ENCODE measurements at places on chromosomes 2 and 18.

GRCh38 chr2:189633392-189633811 is 27.9 kb upstream of the ASNSD1 start:
- peak; percentile 14 for DNase-seq

GRCh38 chr2:177882501-177882900 is 190.1 kb downstream of the PDE11A start:
- no peak for DNase-seq

GRCh38 chr2:224749136-224749535 is 33.0 kb upstream of the CCDC195 start:
- peak; percentile 5 for DNase-seq

DNA sequence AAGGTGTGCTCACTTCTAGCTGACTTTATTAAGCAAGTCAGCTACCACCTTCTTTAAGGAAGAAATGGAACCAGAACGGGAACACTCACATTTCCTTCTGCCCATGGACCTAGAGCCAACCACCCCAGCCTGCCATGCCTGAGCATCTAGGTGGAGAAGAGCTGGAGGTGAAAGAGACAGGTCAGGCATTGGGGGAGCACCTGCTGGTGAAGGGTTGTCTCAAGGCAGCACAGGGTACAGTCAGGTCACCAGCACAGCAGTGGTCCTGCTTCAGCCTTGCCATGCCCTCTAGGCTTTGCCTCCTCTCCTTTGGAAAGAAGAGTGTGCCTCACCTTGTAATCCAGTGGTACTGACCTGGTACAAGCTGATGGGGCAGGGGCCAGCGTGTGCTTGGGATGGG is 107.9 kb downstream of the KCNF1 start:
- no peak for DNase-seq

DNA sequence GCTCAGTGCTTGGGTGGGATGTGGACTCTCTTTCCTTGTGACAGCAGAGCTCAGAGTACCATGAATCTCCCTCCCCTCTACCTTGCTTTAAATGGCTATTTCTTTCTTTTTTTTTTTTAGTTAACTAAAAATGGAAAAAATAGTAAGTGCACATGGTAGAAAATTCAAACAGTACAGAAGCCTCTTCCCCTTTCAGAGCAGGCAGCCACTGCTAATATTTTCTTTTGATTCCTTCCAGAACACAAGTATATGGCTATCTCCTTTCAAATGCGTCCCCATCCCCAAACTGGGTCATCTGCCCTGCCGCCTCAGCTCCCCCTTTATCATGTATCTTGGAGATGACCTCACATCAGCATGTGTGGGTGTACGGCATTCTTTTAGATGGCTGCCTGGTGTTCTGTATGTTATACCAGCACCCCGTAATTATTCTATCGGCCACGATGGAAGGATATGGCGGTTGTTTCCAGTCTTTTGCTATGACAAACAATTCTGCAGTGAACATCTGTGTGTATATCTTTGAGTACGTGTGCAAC is 70.5 kb upstream of the DLX2 start:
- DNase-seq: no peak

GRCh38 chr2:237675316-237675715 is 47.9 kb downstream of the LRRFIP1 start:
- DNase-seq: no peak

- DNase-seq: no peak
These were observed 50.8 kb upstream of the RASGRP3 start for GRCh38 chr2:33425586-33426031.

DNA sequence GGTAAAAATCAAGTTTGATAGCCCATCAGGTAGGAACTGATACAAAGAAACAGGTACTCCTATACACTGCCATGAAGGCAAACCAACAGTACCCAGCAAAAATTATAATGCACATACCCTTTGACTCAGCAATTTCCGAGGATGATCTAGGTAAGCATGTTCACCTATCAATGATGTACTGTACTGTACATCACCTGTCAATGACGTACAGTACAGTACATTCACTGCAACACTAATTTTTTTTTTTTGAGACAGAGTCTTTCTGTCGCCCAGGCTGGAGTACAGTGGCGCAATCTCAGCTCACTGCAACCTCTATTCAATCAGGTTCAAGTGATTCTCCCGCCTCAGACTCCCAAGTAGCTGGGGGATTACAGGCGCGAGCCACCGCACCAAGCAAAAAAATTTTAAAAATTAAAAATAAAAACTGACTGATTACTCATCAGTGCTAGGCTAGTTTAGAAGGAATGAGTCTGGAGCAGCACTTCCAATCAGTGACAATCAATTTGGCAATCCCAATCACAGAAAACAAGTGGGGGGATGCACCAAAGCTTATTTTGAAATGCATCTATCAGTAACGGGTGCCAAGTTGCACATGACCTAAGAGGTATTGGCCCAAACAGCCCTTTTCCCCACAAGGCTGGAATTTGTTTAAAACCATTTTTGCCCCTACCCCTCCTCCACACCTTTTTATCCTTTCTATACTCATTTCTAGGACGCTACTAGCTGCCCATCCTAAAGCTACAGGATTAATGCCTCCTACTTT is 8.2 kb downstream of the SRSF7 start:
- no peak for DNase-seq

GRCh38 chr18:49048396-49049020 is 97.7 kb upstream of the SMAD7 start:
- DNase-seq: no peak

DNA sequence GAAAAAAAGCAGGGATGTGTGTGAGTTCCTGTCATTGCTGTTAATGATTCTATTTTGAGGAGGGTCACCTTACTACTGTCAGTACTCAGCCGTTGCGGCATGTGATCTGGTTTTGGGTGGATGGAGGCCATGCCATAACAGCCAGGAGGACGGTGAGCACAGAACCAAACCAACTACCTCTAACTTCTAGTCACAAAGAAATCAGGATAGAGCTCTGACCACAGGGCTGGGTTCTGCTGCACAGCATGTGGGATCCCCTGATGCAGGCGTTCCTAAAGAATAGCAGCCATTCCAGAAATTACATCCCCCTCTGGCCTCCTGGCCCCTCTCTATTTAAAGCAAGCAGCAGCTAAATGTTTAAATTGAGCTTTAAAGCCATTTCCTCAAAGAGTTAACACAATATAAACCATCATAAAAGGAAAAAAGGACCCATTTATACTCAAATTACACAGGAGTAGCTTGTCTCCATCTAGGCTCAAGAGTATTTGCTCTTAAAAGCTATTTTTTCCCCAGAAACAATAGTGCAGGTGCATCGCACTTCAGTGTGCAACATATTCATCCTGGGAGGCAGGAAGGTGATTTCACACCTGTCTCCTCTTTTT is 786.4 kb downstream of the RNF144A start:
- no peak for DNase-seq

DNA sequence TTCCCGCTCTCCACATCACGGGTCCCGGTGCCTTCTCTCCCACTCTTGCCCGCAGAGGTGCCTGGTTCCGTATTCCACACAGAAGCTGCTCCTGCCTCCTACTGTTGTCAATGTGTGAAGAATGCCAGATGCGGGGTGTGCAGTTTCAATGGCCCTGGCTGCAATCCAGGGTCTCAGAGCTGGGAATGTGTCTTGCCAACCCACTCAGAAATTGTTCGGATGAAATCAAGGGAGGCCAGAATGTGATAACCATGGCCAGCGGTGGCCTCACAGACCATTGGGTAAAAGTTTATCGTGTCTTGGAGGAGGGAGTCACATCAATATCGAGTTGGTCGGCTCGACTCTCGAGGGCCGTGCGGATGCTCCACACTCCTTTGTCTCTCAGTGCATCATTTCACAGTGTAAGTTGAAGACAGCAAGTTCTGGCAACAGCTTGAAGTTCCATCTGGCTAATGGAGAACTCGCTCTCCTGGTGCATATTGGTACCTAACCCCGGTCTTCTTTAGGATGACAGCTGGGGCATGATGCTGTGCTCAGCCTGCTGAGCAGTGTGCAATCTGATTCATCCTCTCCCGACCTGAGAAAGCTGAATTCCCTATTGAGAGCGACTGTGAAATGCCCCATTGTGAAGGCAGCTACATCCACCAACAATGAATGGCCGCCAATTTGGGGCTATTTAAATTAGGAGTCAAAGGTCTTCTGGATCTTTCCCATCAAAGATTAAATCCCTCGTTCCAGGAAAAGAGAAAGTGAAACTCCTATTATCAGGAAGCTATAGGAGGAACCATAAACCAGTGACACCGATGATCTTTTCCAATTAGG is 389.0 kb downstream of the SOX11 start:
- no peak for DNase-seq

- no peak for DNase-seq
These were observed 37.1 kb downstream of the ZNF516 start for GRCh38 chr18:76457957-76458356.

DNA sequence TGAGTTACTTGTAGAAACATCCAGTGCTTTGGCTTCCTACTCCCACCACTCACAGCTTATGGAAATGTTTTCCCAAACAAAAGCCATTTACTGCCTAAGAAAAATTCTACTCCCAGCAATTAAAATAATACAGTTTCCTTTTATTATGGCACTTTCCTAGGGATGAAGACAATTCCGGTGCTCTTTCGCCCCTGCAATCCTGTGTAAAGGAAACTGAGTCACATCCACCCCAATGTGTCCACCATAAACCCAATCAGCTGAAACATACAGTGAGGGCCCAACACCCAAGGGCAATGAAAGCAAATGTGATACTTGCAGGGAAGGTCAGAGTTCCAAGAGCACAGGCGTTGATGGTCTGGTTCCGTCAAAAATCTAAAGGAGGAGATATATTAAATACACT is 62.0 kb upstream of the ST3GAL5 start:
- DNase-seq: no peak

DNA sequence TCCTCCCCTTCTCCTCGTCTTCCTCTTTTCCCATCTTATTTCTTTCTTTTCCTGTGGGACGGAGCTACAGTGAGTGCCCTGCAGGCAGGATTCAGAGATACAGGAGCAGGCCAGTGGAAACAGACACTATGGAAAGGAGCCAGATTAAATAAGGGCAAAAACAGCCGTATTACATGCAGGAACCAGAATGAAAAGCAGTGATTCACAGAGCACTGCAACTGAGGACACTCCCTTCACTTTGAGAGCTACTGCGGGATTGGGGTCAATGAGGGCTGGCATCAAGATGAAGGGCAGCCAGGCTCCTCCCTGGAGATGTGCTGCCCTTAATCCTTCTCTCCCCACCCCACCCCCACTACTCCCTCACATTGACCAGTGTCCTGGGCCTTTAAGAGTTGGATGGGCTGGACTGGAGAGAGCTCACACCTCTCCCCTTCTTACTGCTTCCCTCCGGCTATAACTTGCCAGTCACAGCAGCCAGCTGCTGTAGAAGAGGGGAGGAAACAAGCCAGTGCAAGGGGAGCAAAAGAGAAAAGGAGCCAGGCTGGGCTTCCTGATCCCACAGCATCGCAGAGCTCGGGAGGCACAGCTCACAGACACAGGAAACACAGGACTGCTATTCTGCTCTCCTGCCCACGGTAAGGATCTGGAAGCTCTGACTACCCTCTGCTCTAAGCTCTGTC is at the start of gene PLCD4:
PLCD4 (plus strand) TSS at position 464 of the 680 bp plus-strand sequence. CDS start 7,841 bp downstream, outside the sequence.
- no peak for DNase-seq
